ENCODE measurements at places on chromosomes 6 and 20.

GRCh38 chr6:168851460-168852375 lies 401.9 kb downstream of the THBS2 start:
- DNase-seq, result peak; percentile 1

GRCh38 chr6:93088621-93089501 lies 330.5 kb downstream of the EPHA7 start:
- DNase-seq, result no peak

DNA sequence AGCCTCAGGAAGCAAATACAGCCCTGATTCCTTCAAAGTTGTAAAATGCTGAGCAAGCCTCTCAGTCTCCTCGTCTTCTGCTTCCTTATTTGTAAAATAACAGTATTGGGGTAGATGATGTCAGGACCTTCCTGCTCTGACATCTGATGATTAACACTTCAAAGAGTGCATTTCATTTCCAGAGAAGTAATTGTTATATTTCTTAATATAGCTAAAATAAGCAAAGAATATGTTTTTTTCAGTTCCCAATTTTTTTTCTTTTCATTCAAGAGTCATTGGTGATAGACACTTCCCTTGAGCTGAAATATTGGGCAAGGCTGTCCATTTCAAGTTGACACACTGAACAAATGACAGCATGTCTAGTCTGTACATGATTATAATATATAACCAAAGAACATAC lies 53.4 kb downstream of the SLX4IP start:
- DNase-seq, result peak; percentile 95

DNA sequence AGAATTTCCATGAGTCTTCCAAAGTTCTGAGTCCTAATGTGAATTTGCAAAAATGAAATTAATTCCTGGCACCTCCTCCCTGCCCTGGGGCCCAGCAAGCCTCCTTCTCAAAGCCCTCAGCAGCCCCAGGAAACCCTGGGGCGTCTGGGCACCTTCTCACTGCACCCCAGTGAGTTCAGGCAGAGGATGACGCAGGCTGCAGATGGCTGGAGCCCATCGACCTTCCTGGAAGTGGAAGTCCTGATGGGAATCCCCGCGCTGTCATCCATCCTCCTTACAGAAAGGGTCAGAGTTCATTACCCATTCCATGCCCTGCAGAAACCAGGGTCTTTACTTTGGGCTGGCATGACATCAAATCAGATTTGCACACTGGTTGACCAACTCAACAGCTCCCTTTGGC lies 31.6 kb downstream of the DLL1 start:
- DNase-seq, result no peak

GRCh38 chr6:1930356-1930755 lies 315.0 kb downstream of the GMDS start:
- no peak for DNase-seq

- DNase-seq, result no peak
Observed at GRCh38 chr6:46072866-46073265, 56.9 kb upstream of the ENPP4 start.
